Stimulated activated CD8-positive, alpha-beta memory T cell treated with anti-CD3 and anti-CD28 coated beads, Interleukin-15, amount 100 ng/mL, for 4 hours (primary cell): ENCODE measurements at places on chromosomes 11 and 22.

DNA sequence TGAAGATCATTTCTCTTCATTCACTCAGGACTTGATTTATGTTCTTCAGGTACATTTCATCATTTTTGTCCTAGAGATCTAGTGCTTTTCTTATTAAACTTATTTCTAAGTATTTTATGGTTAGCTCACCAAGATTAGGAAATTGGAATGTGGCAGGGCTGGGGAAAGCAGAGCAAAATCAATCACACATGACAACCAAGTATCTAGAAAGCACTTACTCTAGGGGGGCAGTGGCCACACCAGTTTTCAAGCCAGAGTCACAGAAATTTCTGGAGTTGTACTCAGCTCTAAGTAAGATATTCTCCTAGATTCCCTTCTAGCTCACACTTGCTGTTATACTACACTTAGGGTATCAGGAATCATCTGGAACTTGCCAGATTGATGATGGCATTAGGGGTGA is 33.3 kb upstream of the MYEOV start:
- DNase-seq: no peak

DNA sequence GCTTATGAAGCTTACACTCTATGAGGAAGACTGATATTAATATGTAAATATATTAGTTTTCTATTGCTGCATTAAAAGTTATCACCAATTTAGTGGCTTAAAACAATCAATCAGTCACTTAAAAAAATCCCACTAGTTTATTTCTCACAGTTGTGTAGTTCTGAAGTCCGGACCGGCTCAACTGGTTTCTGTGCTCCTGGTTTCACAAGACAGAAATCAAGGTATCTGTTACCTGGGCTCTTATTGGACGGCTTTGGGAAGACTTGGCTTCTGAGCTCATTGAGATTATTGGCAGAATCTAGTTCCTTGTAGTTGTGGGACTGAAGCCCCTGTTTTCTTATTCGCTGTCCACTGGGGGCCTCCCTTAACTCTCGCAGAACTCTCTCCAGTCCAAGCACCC is 343.0 kb downstream of the RAB38 start:
- DNase-seq: no peak

- DNase-seq: no peak
Observed at GRCh38 chr22:35834061-35834460, 116.4 kb downstream of the APOL5 start.

GRCh38 chr22:26431261-26431995 is 2.4 kb downstream of the ASPHD2 start:
- DNase-seq: no peak

GRCh38 chr22:50485221-50486131 is 1.2 kb upstream of the MIOX start:
- no peak for DNase-seq

- DNase-seq: no peak
Observed at GRCh38 chr11:103958475-103959215, 77.8 kb upstream of the DDI1 start.

DNA sequence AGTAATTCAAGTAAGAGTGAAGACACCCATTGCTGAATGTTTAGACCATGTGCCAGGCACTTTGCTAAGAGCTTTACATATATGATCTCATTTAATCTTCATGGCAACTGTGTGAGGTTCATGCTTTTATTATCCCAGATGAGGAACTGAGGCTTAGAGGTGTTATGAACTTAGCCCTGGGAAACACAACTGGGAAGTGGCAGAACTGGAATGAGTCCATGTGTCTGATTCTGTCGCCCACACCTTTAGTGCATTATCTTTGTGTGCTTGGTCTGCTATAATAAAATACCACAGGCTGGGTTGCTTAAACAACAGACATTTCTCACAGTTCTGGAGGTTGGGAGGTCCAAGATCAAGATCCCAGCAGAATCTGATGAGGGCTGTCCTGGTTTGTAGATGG is 108.7 kb upstream of the PLET1 start:
- DNase-seq: no peak

- DNase-seq: no peak
Observed at GRCh38 chr11:134585666-134586610, 173.9 kb upstream of the B3GAT1 start.

GRCh38 chr22:37284805-37285355 is 2.6 kb downstream of the CYTH4 start:
- no peak for DNase-seq

DNA sequence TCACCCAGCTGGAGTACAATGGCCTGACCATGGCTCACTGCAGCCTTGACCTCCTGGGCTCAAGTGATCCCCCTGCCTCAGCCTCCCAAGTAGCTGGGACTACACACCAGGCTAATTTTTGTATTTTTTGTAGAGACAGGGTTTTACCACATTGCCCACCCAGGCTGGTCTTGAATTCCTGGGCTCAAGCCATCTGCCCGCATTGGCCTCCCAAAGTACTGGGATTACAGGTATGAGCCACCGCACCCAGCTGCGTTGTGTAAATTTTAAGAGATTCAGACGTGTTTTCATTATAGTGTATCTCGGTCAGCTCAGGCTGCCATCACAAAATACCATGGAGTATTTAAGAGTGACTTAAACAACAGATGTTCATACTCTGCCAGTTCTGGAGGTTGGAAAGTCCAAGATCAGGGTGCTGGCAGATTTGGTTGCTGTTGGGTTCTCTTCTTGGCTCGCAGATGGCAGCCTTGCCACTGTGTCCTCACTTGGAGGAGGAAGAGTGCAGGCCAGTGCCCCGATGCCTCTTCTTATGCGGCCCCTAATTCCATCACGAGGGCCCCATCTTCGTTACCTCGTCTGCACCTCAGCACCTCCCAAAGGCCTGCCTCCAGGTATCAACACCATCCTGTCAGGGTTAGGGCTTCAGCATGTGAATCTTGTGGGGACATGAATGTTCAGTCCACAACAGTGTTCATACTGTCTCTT is 32.6 kb upstream of the PARVB start:
- no peak for DNase-seq

DNA sequence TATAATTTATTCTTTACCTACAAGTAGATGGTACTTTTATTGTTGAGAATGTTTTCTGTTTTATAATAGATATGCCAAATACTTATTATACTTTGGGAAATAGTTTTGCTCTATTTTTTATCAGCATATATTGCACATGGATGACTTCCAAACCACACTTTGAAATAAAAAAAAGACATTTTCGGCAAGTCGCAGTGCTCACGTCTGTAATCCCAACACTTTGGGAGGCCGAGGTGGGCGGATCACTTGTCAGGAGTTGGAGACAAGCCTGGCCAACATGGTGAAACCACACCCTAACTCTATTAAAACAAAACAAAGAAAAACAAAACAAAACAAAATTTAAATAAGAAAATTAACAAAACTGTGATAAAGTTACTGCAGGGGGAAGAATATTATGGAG is 983.9 kb upstream of the CNTN5 start:
- DNase-seq: no peak

DNA sequence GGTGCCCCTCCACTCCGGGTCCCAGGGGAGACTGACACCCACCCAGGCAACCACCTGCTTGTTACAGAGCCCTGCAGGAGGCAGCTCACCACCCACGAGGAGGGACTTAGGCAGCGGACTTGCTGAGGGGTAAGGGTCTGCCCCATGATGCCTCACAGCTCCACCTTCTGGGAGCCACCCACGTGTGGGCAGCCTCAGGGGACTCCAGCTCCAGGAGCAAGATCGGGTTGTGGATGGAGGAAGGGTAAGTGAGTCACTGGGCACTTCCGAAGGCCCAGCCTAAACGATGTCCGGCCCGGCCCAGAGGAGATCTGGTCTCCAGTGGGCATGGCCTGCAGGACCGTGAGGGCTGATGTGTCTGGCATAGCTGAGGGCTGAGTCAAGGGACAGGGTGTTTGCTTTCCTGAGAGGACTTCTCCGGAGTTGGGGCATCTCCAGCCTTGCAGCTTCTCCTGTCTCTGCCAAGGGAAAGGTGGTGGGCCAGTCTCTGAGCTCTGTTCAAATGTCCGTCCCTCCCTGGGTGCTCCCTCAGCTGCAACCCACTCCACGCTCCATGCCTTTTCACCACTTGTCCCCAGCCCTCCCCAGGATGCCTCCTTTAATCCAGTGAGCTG is 32.3 kb upstream of the P2RY2 start:
- no peak for DNase-seq

DNA sequence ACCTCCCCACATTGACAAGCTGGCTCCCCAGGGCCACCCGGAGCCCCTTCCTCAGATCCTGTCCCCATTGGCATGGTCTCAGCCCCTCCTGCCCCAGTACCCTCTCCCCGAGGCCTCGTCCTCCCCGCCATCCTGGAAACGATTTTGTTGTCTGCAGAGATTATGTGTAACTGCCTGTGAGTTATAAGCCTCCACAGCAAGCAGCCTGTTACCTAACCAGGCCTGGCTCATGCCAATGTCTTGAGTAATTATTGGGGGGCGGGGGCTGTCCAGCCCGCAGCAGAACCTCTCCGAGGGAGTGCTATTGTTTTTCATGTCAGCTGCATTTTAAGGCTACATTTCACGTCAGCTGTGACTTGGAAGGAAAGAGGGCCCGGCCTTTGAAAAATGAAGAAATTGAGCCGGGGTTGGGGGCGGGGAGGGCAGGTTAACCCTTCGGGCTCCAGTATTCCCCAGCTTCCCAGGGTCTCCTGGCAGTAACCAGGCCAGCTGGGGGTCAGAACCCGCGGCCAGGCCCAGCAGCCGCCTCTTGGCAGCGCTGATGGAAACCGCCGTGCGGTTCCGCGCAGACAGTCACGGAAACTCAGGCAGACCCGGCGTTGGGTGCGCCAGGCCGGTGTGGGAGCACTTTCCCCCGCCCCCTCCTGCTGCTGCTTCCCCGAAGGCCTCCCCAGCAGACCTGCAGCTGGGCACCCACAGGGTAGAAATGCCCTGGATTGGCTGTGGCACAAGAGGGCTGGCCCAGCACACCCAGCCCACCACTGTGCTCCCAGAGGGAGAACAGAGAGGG is 59.5 kb downstream of the CDKN1C start:
- no peak for DNase-seq

DNA sequence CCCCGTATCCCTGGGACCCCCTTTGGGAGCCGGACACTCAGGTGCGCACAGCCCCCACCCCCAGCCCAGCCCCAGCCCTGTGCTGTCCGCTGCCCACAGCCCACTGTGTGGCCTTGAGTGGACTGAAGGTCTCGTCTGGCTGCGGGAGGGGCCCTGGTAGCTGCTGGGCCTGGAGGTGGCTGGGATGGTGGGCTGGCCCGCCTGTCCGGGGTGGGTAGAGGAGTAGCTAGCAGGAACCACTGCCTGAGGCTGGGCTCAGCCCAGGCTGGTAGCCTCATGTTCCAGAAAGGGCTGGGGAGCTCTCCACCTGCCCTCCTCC is 4.6 kb upstream of the MUC6 start:
- no peak for DNase-seq

- DNase-seq: no peak
Observed at GRCh38 chr22:39718206-39718605, 147.7 kb downstream of the CACNA1I start.

- DNase-seq: no peak
Observed at GRCh38 chr22:27850000-27850521, 48.5 kb upstream of the MN1 start.

DNA sequence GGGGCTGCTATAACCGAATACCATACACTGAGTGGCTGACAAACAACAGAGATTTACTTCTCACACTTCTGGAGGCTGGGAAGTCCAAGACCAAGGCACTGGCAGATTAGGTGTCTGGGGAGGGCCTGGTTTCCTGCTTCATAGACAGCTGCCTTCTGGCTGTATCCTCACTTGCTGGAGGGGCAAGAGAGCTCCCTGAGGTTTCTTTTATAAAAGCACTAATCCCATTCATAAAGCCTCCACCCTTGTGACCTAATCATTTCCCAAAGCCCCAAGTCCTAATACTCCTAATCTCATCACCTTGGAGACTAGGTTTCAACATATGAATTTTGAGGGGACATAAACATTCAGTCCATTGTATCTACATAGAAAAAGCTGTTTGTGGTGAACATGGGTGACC is 131.8 kb downstream of the KIRREL3 start:
- DNase-seq: no peak

DNA sequence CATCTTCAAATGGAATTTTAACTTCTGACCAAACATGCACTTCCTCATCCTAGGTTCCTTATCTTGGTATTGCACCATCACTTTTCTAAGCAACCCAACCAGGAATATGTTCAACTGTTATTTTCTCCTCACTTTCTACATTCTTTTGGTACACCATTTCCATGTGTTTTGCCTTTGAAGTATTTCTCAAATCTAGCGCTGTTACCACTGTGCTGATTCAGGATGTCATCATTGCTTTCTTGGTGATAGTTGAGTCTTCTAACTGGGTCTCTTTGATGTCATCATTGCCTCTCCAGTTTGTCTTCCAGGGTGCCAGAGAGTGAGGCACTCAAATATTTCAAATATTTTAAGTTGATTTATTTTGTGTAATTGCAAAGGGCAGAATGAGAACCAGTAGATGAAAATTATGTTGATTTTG is 47.5 kb downstream of the HORMAD2 start:
- no peak for DNase-seq

- no peak for DNase-seq
Observed at GRCh38 chr11:105148241-105148640, 8.7 kb upstream of the CARD18 start.

DNA sequence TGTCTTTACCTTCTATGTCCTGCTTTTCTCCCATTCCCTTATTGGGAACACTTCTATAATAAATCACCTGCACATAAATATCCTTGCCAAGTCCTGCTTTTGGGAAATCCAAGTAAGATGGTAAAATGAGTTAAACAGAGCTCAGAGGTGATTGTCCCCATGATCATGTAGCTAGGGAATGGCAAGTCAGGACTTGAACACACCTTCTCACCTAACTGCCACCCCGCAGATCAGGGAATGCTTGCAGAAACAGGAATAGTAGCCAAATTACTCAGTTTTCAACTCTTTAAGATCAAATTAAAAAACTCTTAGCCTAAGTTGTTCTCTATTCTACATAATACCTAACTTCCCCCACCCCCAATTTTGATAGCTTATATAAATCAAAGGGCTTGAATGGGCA is 16.0 kb downstream of the OOSP3 start:
- no peak for DNase-seq

- no peak for DNase-seq
Observed at GRCh38 chr22:38706101-38706900, 557 bp downstream of the GTPBP1 start.

DNA sequence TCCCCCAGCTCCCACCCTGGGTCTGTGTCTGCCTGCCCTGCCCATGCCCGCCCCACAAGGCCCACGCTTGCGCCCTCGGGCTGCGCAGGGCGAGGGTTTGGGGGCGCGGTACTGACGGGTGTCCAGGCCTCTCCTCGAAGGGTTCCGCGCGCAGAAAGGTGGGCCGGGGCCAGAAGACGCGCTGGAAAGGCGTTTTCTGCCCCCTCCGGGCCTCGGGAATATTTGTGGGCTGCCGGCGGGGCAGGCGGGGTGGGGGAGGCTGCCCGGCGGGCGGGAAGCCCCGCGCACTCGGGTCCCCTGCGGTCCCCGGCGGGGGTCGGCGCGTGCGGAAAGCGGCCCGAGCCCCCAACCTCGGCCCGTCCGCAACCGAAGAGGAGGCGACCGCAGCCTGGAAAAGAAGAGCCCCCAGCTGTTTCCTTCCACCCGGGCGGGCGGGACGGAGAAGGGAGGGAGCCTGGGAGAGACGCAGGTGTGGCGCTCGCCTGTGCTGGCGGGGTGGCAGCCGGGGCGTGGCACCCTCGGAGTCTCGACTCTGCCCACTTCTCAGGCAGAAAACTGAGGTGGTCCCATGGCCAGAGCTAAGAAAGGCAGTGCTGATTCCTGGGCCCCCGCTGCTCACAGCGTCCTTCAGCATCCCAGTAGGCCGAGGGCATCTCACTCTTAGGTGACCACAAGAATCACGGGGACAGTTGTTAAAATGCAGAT is 59.0 kb downstream of the THAP12 start:
- no peak for DNase-seq

- DNase-seq: no peak
Observed at GRCh38 chr11:64430645-64431044, 71.7 kb downstream of the RPS6KA4 start.
